ENCODE measurements at places on chromosomes 3 and 15. TPM values are rescaled to one million over a fixed set of nuclear protein-coding genes. Genes with fewer than 3 reads are reported as not detected.

The CMTM6 gene
- total RNA-seq, result 43.4 TPM

The GOLGA8J gene
- 0.09 TPM for total RNA-seq

The CCDC71 gene
- 19.5 TPM for total RNA-seq

The RAP2B gene
- 18.3 TPM for total RNA-seq

The NEK10 gene
- 16.7 TPM for total RNA-seq

The DENND4A gene
- total RNA-seq, result 17.7 TPM

The CYP11A1 gene
- 0.79 TPM for total RNA-seq

The MFN1 gene
- total RNA-seq, result 40.7 TPM

The FGD5 gene
- total RNA-seq, result 0.16 TPM

Data from bronchial smooth muscle cell (primary cell).